ENCODE measurements at places on chromosomes 4 and X.

DNA sequence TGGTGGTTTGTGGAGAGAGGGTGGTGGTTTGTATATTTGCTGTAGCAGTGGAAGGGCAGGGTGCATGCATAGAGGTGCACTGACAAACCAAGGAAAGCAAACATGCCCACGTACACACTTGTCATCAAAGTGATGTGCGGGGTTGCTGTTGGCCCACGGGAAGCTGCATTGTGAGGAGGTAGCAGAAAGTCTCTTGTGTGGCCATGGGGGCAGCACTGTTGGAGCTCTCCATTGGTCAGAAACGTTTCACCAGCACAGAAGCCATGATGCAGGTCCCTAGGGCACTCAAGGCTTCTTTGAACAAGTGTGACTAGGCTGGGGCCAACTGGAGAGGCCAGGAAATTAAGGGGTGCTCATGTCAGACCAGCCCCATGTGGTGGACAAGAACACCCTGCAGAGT lies 174.8 kb upstream of the KLF8 start:
- DNase-seq, result no peak

GRCh38 chrX:82292803-82293202 lies 1090.9 kb downstream of the SH3BGRL start:
- DNase-seq, result no peak

GRCh38 chr4:155530857-155531256 lies 135.8 kb upstream of the GUCY1A1 start:
- DNase-seq, result peak; percentile 66

GRCh38 chrX:38989076-38989475 lies 187.8 kb downstream of the MID1IP1 start:
- DNase-seq, result peak; percentile 66

DNA sequence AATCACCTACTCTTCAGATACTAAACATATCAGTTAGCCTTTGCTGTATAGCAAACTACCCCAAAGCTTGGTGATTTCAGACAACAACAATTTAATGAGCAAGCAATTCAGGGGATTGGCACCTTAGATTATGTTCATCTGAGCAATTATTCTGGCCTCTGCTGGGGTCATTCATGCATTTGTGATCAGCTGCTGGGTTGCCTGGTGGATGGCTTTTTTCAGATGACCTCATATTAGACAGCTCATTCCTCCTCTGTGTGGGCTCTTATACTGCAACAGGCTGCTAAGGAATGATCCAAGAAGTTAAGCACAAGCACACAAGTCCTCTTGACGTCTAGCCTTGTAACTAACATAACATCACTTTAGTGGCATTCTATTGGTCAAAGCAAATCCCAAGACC lies 153.0 kb upstream of the PPP1R2C start:
- DNase-seq, result no peak

DNA sequence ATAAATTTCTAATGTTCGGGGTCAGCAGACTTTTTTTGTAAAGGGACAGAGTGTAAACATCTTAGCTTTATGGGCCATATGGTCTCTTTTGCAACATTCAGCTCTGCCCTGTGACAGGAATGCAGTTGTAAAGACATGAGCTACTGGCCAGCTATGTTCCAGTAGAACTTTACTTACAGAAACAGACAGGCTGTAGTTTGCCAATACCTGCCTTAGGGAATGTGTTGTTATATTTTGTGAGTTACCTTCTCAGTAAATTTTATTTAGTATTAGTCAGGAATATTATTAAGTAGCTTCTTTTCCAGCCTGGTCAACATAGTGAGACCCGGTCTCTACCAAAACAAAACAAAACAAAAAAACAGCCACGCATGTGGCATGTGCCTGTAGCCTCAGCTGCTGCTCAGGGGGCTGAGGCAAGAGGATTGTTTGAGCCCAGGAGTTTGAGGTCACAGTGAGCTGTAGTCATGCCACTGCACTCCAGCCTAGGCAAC lies 48.7 kb downstream of the HTT start:
- DNase-seq, result no peak

GRCh38 chr4:113003841-113004240 lies 45.6 kb upstream of the ANK2 start:
- no peak for DNase-seq

- peak; percentile 20 for DNase-seq
Observed at GRCh38 chr4:16082426-16083240, 1.2 kb downstream of the PROM1 start.

DNA sequence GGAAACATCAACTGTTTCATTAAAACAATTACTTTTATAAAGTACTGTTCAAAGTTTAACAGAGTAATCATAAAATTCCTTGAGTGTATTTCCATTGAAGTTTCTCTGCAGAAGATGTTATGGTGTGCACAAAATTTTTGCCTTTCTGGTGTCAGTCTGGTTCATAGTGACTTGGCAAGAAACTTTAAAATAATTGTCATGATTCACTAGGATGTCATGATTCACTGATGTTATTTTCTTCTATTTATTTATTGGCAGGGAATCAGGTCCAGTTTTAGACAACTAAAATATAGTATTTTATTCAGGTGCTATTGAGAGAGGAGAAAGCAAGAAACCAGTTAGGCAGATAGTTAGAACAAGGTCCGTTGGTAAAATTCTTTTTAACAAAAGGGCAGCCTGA lies 3.8 kb downstream of the UGT2A1 start:
- DNase-seq, result no peak

- DNase-seq, result no peak
Observed at GRCh38 chr4:16992566-16993225, 94.3 kb upstream of the LDB2 start.

GRCh38 chr4:94831607-94832006 lies 73.9 kb downstream of the BMPR1B start:
- no peak for DNase-seq

DNA sequence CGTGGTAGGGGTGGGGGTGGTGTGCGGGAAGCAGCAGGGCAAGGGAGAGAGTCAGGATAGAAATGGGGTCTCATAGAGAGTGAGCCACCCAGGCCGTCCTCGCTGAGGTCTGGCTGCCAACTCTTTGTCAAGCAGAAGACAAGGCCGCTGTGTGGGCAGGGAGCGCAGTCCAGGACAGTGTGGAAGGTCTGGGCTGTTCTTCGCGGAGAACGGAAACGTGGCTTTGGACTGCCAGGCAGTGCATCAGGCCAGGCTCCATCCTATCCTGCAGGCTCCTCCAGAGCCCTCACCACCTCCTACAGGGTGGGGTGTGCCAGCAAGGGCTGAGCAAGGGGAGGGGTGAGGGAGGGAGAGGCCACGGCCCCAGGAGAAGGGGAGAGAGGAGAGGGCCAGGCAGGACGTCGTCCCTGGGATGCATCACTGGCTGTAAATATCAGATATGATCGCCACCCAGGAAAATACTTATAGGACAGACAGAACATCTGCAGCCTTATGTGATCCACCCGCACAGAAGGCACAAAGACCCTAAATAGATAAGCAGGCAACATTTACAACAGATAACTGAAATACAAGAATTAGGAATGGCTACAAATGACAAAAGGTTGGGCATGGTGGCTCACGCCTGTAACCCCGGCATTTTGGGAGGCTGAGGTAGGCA lies 85.3 kb downstream of the ABLIM2 start:
- no peak for DNase-seq

DNA sequence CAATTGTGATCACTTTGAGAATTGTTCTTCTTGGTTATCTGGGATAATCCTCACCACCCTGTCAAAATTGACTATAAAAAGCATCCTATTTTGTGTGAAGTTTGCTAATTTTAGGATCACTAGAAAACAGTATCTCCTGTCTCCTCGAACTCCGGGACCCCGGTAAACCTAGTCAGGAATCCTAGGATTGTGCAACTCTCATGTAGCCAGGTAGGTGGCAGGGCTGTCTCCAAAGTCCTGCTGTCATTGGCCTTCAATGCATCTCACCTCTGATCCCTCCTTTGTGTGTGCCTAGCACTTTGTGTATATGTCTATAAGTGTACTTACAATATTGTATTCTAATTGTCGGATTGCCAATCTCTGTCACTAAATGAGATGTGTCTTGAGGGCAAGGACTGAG lies 1564.8 kb downstream of the RPA4 start:
- no peak for DNase-seq

DNA sequence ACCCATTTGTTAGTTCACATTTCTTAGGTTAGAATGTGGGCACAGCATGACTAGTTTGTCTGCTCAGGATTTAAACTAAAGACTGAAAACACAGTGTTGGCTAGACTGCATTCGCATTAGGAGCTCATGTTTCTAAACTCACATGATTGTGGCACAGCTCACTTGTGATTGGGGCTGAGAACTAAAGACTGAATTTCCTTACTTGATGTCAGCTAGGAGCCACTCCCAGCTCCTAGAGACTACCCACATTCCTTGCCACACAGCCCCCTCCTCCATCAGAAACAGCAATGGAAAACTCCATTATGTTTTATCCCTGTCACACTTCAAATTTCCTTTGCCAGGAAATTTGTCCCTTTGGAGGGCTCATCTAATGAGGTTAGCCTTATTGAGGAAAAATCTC lies 170.2 kb upstream of the NUDT6 start:
- no peak for DNase-seq

GRCh38 chr4:88102026-88102425 lies 56.4 kb downstream of the ABCG2 start:
- no peak for DNase-seq

DNA sequence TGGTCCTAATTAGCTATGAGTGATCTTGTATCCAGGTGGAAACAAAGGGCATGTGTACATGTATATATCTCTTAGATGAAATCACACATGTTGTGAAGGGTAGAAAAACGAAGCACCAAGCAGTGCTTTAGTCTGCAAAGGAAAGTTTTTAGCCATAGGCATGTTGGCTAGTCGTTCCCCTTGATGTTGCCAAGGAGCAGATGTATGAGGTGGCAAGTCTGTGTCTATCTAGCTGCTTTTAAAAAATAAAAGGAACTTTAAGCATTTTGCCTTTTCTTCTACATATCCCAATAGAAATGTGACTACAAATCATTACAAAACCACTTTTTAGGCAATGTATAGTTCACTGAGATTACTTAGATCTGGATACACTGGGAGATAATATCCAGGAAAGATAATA lies 63.1 kb downstream of the NSUN7 start:
- peak; percentile 30 for DNase-seq

GRCh38 chrX:115311601-115312001 lies 22.1 kb downstream of the LUZP4 start:
- peak; percentile 3 for DNase-seq

DNA sequence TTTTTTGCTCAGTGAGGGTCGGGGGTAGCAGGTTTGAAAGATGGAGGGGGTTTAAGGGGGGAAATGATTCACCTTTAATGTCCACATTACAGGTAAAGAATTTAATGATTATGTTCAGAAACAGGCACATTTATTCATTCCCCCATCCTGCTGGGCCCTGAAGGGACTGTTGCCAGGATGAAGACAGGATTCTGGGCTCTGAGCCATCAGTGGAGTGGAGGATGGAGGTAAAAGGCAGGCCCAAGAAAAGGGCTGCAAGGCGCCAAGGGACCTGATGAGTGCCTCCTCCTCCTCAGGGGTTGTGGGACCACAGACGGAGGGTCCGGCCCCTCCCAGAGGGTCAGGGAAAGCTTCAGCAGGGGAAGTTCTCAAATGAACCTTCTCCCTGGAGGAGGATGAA lies 40.4 kb upstream of the PROM1 start:
- no peak for DNase-seq

DNA sequence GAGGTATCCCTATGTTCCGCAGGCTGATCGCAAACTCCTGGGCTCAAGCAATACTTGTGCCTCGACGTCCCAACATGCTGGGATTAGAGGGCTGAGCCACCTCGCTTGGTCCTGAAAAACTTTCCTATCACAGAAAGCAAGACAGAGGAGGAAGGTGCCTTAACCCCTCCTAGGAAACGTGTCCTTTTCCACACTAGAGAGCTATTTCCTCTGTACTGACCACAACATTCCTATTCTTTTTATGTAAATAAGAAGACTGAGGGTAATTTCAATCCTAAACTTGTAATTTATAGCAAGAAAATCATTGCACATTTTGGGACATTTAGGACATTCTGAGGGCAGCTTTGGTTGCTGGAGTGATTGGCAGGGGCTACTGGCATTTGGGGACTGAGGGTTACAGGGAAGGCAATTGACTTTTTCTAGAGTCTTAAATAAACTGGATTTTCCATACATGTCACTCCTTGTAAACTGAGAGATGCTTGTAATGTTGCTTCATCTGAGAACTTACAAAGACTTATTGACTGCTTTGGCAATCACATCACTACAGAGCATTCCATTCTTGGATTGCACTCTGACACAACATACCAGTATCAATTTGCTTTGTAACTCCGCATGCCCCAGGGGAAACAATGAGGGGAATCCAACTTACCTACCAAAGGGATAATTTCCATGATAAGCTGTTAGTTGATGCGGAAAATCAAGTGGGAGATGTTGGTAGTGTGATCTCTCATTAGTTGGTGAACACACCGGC lies 15.6 kb downstream of the XAGE3 start:
- DNase-seq, result no peak

GRCh38 chrX:156001001-156001666 lies 3.6 kb downstream of the IL9R start:
- no peak for DNase-seq

DNA sequence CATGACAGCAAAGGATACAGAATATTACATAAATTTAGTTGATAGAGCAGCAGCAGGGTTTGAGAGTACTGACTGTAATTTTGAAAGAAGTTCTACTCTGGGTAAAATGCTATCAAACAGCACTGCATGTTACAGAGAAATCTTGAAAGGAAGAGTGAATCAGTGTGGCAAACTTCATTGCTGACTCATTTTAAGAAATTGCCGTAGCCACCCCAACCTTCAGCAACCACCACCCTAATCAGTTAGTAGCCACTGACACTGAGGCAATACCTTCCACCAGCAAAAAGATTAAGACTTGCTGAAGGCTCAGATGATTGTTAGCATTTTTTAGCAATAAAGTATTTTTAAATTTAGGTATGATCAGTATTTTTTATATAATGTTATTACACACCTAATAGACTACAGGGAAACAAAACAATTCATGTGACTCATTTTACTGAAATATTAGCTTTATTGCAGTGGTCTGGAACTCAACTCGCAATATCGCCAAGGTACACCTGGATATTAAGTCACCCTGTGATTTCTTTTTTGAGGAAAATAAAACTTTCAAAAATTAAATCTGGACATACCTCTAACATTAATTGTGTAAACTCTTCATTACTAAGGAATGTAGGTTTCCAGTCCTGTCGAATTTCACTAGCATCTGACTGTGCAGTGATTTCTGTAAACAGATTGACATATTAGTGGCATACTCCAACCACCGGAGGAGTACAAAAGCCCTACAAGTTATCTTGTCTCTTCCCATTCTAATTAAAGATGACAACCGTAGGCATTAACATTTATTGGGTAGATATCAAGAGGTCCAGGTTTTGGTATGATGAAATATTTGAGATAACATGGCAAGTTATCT lies 71.1 kb downstream of the CLOCK start:
- no peak for DNase-seq

GRCh38 chrX:27078371-27078770 lies 384.8 kb downstream of the PPP4R3C start:
- no peak for DNase-seq

DNA sequence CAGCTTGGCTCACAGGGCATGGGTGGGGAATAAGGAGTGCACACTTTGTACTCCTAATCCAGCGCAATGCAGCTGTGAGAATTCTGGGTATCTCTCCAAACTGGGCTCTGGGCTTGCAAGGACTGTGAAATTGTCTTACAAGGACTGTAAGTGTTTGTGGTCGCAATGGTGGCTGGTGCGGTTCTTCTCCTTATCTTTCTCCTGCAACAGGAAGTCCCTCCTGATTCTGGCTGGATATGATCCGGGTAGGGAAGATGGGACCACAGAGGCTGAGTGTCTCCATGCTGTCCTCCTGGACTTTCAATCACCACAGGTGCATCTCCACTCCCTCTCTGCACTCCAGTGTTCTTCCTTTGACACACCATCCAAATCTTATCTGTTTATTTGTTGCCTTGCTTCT lies 55.7 kb upstream of the GYPE start:
- no peak for DNase-seq

Measured in inflammatory macrophage (primary cell).